ENCODE measurements at places on chromosomes 4 and X. TPM values are rescaled to one million over a fixed set of nuclear protein-coding genes. Genes with fewer than 3 reads are reported as not detected.

DNA sequence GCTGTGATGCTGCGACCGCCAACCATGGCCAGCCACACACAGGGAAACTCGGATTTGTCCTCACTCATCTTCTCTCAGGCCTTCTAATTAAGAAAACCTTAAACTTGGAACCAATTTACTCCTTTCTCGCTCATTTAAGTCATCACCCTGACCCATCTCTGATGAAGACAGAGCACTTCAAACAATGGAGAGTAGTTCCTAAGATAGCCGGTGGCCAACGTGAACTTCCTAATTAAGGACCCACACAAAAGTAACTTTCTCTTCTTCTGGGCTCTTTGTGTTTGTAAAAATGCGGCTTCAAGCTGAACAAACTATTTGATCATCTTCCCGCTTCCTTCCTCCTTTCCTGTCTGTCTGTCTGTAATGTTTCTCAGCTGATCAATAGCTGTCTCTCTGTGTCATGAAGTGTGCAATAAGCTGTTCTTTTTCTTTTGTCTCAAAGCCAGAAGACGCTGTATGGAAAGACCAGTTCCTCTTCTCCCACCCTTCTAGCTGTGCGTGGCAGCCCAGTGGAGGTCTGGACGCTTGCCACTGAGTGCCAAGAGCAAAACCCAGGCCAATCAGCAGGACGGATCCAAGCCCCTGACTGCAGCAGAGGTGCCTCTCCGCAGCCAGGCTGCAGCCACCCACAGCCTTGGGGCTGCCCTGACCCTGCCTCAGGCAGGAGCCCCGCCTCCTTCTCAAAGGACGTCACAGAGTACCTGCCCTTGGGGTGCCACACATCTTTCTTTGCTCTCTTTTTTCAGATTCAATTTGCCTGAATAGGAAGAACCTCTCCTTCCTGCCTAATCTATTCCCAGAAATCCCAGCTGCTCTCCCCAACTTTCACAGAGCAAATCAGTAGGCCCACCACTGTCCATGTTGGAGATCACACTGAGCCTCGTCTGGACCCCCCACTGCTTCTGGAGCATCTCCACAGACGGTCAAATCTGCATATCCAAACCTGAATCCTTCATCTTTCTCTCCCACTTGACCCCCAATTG lies 59.3 kb downstream of the MAML3 start:
- no peaks in the 10 kb centered on the region for H3K36me3 ChIP-seq
- H3K4me3 ChIP-seq: peak overlapping the region; percentile 51
- peak overlapping the region; percentile 96 for H3K27ac ChIP-seq
- H3K4me1 ChIP-seq: peaks cover 68% of the 10 kb centered on the region
- DNase-seq: no peak

BST1 gene
- 3.0 TPM for total RNA-seq

CFAP97 gene
- total RNA-seq: 39.0 TPM

- H3K27ac ChIP-seq: no peak overlapping the region
- no peaks in the 10 kb centered on the region for H3K36me3 ChIP-seq
- no peaks in the 10 kb centered on the region for H3K27me3 ChIP-seq
- no peak overlapping the region for H3K4me3 ChIP-seq
- no peak for DNase-seq
These were observed 59.1 kb downstream of the IGFBP7 start for GRCh38 chr4:57051095-57051494.

DNA sequence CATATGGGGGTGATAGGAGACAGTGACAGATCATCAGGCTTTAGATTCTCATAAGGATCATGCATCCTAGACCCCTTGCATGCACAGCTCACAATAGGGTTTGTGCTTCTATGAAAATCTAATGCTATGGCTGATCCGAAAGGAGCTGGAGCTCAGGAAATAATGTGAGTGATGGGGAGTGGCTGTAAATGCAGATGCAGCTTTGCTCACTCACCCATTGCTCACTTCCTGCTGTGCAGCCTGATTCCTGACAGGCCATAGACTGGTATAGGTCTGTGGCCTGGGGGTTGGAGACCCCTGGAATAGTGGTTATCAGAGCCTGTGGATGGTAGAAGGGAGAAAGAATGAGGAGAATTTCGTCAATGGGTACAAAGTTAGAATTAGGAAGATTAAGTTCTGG lies 2751.1 kb downstream of the ARAP2 start:
- H3K36me3 ChIP-seq: no peaks in the 10 kb centered on the region
- no peak overlapping the region for H3K27ac ChIP-seq
- H3K27me3 ChIP-seq: no peaks in the 10 kb centered on the region

DNA sequence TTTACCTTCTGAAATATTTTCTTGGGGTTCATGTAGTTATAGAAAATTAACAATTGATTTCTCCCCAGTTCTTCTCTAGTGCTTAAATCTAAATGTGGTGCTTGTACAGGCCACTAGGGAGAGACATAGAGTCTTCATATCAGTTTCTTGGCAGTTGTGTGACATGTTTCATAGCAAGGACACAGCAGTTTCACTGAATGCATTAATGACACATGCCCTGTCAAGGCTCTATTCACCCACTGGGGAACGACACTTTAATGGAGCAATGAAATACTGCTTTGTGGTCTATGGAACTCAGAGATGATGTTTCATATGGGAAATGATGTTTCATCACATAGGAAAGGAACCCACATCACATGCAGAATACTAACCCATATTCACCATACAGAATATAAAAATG lies 2.8 kb downstream of the VEGFC start:
- peak overlapping the region; percentile 92 for H3K27ac ChIP-seq
- H3K27me3 ChIP-seq: no peaks in the 10 kb centered on the region
- DNase-seq: no peak
- no peaks in the 10 kb centered on the region for H3K36me3 ChIP-seq
- H3K4me3 ChIP-seq: peak overlapping the region; percentile 63

SPRY1 gene
- total RNA-seq: 77.8 TPM

GRCh38 chr4:148565801-148566200 lies 123.6 kb upstream of the NR3C2 start:
- no peaks in the 10 kb centered on the region for H3K27me3 ChIP-seq
- H3K4me3 ChIP-seq: no peak overlapping the region
- DNase-seq: no peak
- H3K27ac ChIP-seq: no peak overlapping the region
- H3K4me1 ChIP-seq: no peaks in the 10 kb centered on the region

DNA sequence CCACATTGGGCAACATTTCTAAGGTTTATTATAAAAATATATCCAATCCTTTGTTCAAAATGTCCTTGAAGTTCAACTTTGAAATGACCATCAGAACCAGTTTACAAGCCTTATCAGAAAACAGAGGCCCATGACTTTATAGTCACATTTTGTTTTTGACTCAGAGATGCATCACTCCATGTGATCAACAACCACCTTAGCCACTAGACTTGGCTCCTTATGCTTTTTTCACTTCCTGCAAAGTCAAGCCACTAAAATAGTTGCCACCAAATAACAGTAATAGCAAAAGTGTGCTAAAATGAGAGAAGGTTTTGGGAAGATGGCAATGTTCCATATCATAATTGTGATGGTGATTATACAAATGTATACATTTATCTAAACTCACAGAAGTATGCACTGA lies 181.7 kb downstream of the MAML3 start:
- H3K27me3 ChIP-seq: no peaks in the 10 kb centered on the region
- H3K4me3 ChIP-seq: no peak overlapping the region
- no peaks in the 10 kb centered on the region for H3K4me1 ChIP-seq
- H3K27ac ChIP-seq: no peak overlapping the region
- no peak for DNase-seq
- H3K36me3 ChIP-seq: no peaks in the 10 kb centered on the region

- no peaks in the 10 kb centered on the region for H3K36me3 ChIP-seq
- H3K4me1 ChIP-seq: no peaks in the 10 kb centered on the region
- H3K27ac ChIP-seq: no peak overlapping the region
- H3K27me3 ChIP-seq: no peaks in the 10 kb centered on the region
These were observed 182.6 kb downstream of the COL25A1 start for GRCh38 chr4:109119852-109120251.

GRCh38 chrX:148499638-148500422 lies 587 bp upstream of the AFF2 start:
- H3K36me3 ChIP-seq: no peaks in the 10 kb centered on the region
- peaks cover 23% of the 10 kb centered on the region for H3K27me3 ChIP-seq
- peaks cover 2% of the 10 kb centered on the region for H3K4me1 ChIP-seq
- no peak for DNase-seq

DNA sequence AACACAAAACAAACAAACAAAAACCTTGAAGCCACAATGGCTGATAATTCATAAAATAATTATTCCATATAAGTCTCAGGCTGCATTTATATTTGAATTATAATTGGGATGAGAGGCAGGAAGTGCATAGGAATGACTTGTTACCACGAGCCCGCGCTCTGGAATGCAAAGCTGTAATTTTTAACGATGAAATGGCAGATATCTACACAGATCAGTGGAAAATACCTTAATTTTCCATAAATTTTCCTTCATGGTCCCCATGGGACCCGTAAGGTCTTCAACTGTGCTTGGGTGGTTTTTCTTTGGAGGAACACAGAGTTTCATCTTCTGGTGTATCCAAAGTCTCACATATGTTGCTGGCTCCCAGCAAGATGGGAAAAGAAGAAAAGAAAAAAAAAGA lies 226.8 kb downstream of the SHOX start:
- no peak overlapping the region for H3K27ac ChIP-seq
- no peak for DNase-seq
- H3K4me3 ChIP-seq: no peak overlapping the region
- no peaks in the 10 kb centered on the region for H3K36me3 ChIP-seq
- no peaks in the 10 kb centered on the region for H3K4me1 ChIP-seq

GRCh38 chrX:18674417-18674787 lies 2.5 kb upstream of the RS1 start:
- no peaks in the 10 kb centered on the region for H3K27me3 ChIP-seq
- peak overlapping the region; percentile 52 for H3K4me3 ChIP-seq
- H3K36me3 ChIP-seq: no peaks in the 10 kb centered on the region
- DNase-seq: no peak

HERC5 gene
- total RNA-seq: 6.7 TPM

LRP2BP gene
- 0.33 TPM for total RNA-seq

RASSF6 gene
- total RNA-seq: 0.15 TPM

- H3K27ac ChIP-seq: no peak overlapping the region
- no peaks in the 10 kb centered on the region for H3K36me3 ChIP-seq
- no peaks in the 10 kb centered on the region for H3K4me1 ChIP-seq
- no peak for DNase-seq
These were observed 3.3 kb downstream of the PGRMC2 start for GRCh38 chr4:128284317-128284716.

- DNase-seq: no peak
- H3K27me3 ChIP-seq: no peaks in the 10 kb centered on the region
- H3K4me3 ChIP-seq: no peak overlapping the region
These were observed 7.9 kb downstream of the HUWE1 start for GRCh38 chrX:53678667-53679066.

AKAP4 gene
- not detected for total RNA-seq

ETNPPL gene
- not detected for total RNA-seq

JADE3 gene
- 22.2 TPM for total RNA-seq

GRCh38 chrX:132488819-132489577 lies at the start of gene MBNL3:
Gene MBNL3 (minus strand): TSS chrX:132489038. CDS start chrX:132439611, 49,427 bp downstream.
- DNase-seq: no peak
- H3K27me3 ChIP-seq: peaks cover 38% of the 10 kb centered on the region
- H3K4me3 ChIP-seq: peak within 1 kb of the TSS; percentile 66
- peaks cover 7% of the 10 kb centered on the region for H3K4me1 ChIP-seq

NDNF gene
- 0.10 TPM for total RNA-seq

POF1B gene
- total RNA-seq: 0.08 TPM

GRCh38 chr4:100805538-100805937 lies 287.7 kb upstream of the EMCN start:
- no peaks in the 10 kb centered on the region for H3K27me3 ChIP-seq
- H3K27ac ChIP-seq: no peak overlapping the region
- DNase-seq: no peak
- no peaks in the 10 kb centered on the region for H3K4me1 ChIP-seq
- H3K4me3 ChIP-seq: no peak overlapping the region
- no peaks in the 10 kb centered on the region for H3K36me3 ChIP-seq

TECRL gene
- not detected for total RNA-seq

VCX2 gene
- total RNA-seq: not detected

GRCh38 chr4:114442856-114443255 lies 155.8 kb upstream of the UGT8 start:
- H3K27me3 ChIP-seq: no peaks in the 10 kb centered on the region
- no peak for DNase-seq
- no peaks in the 10 kb centered on the region for H3K36me3 ChIP-seq
- H3K4me1 ChIP-seq: no peaks in the 10 kb centered on the region
- H3K27ac ChIP-seq: no peak overlapping the region

- peaks cover 6% of the 10 kb centered on the region for H3K4me1 ChIP-seq
- H3K36me3 ChIP-seq: no peaks in the 10 kb centered on the region
- no peak for DNase-seq
- H3K4me3 ChIP-seq: peak overlapping the region; percentile 67
- no peak overlapping the region for H3K27ac ChIP-seq
These were observed 548 bp downstream of the NEUROG2 start for GRCh38 chr4:112515198-112516065.

GAGE1 gene
- not detected for total RNA-seq

DMD gene
- 2.2 TPM for total RNA-seq

RADX gene
- 5.2 TPM for total RNA-seq

TIMM17B gene
- 92.1 TPM for total RNA-seq

GRCh38 chrX:68498044-68498507 lies 775 bp upstream of the YIPF6 start:
- H3K27me3 ChIP-seq: no peaks in the 10 kb centered on the region
- peaks cover 4% of the 10 kb centered on the region for H3K4me1 ChIP-seq
- peak overlapping the region; percentile 83 for H3K4me3 ChIP-seq
- DNase-seq: no peak
- H3K36me3 ChIP-seq: peaks cover 2% of the 10 kb centered on the region
- H3K27ac ChIP-seq: peak overlapping the region; percentile 90

NUDT10 gene
- total RNA-seq: not detected

GRCh38 chrX:134764202-134764785 lies 106.0 kb upstream of the PLAC1 start:
- DNase-seq: peak; percentile 61
- H3K27me3 ChIP-seq: no peaks in the 10 kb centered on the region
- H3K27ac ChIP-seq: no peak overlapping the region
- H3K4me3 ChIP-seq: no peak overlapping the region
- H3K4me1 ChIP-seq: no peaks in the 10 kb centered on the region

- DNase-seq: no peak
- H3K4me3 ChIP-seq: no peak overlapping the region
- H3K36me3 ChIP-seq: no peaks in the 10 kb centered on the region
These were observed 430 bp downstream of the TRIML1 start for GRCh38 chr4:188139671-188140070.

DNA sequence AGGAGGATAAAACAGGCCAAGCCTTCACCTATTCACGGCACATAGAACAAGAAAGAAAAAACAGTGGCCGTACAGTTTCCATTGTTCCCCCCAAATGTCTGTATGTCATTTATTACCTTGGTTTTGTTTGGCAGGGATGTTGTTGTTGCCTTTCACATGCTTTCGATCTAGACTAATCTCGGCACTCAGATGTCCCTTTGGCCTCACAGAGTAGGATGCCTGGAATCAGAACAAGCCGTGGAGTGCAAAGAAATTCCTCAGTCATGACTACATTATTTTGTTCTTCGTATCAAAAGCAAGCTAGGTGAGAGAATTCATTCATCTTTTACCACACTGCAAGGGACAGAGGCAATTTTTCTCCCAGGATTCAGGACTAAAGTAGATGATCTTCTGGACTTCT lies 106.9 kb downstream of the SMIM20 start:
- no peak overlapping the region for H3K4me3 ChIP-seq
- peaks cover 18% of the 10 kb centered on the region for H3K4me1 ChIP-seq
- H3K27me3 ChIP-seq: peaks cover 8% of the 10 kb centered on the region
- H3K36me3 ChIP-seq: no peaks in the 10 kb centered on the region
- H3K27ac ChIP-seq: no peak overlapping the region

NPFFR2 gene
- total RNA-seq: not detected
